ENCODE measurements at places on chromosomes 1 and 21.

- DNase-seq: no peak
These were observed 2.5 kb downstream of the MX2 start for GRCh38 chr21:41364308-41364707.

- no peak for DNase-seq
These were observed 99.0 kb downstream of the PLXNA2 start for GRCh38 chr1:208145167-208145566.

GRCh38 chr1:30929135-30929889 lies 20.8 kb upstream of the SDC3 start:
- no peak for DNase-seq

GRCh38 chr1:171966426-171967220 lies 125.3 kb downstream of the DNM3 start:
- no peak for DNase-seq

GRCh38 chr1:154182344-154183045 lies 9.4 kb downstream of the TPM3 start:
- no peak for DNase-seq

- DNase-seq: no peak
These were observed 154.2 kb downstream of the BARHL2 start for GRCh38 chr1:90562892-90563291.

- DNase-seq: no peak
These were observed 36.2 kb upstream of the DOCK7 start for GRCh38 chr1:62724430-62724829.

GRCh38 chr1:81391125-81391828 lies 409.5 kb upstream of the ADGRL2 start:
- peak; percentile 52 for DNase-seq

DNA sequence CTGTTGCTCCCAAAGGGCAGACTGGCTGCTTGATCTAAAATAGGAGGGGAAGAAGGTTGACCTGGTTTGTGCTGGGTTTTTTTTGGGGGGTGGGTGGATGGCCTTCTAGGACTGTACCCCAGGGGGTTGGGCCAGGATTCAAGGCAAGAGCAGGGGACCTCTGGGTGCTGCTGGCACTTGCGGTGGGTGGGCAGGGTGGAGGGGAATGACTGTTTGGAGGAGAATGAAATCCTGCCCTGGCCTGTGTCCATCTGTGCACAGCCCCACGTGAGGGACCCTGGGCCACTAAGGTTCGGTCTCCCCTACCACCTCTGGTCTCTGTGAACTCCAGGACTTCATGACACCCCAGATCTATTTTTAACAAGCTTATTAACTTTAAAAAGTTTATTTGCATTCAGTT lies 414.2 kb downstream of the PTPRU start:
- no peak for DNase-seq

DNA sequence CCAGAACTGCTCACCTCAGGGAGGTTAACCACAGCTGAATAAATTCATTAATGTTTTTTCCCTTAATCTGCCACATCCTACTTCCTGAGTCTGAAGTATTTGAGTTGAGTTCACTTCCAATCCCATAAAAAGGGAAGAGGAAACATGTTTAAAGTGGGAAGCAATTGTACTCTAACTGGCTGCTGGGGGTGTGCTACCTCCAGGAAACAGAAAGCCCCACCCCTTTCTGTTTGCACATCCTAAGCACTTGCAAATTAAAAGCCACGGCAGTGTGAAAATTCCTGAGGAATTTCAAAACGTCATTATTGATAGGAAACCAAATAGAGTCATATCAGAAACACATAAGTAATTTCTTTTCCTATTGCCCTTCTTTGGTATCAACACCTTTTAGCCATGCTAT lies 307.0 kb upstream of the NR5A2 start:
- DNase-seq: no peak

DNA sequence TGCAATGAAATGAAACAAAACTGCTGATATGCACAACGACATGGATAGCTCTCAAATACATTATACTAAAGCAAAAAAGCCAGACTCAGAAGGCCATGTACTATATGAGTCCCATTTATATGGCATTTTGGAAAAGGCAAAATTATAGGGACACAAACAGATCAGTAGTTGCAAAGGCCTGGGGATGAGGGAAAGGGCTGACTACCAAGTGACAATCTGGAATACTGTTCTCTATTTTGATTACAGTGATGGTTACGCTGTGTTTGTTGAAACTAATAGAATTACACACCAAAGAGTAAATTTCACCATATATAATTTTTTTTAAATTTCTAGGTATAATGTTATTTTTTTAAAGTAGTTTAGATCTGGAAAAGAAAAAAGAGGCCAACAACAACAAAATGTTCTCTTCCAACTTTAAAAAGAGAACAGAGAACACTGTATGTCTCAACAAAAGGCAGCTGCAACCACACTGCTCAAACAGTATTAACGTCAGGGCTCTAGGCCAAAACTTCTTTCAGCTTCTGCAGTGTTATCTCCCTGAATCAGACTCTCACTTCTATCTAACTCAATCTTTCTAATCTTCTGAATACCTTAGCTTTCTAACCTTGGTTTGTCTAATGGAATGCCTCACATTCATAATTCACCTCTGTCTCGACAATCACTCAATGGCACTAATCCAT lies 75.8 kb downstream of the FOXJ3 start:
- no peak for DNase-seq
